Mesenchymal stem cell (in vitro differentiated cells and primary cell): ENCODE measurements at places on chromosomes 4 and X.

GRCh38 chr4:57462843-57463242 lies 352.7 kb upstream of the IGFBP7 start:
- no peaks in the 10 kb centered on the region for H3K36me3 ChIP-seq
- H3K27me3 ChIP-seq = no peaks in the 10 kb centered on the region
- H3K27ac ChIP-seq = no peak overlapping the region
- no peak for DNase-seq
- no peak overlapping the region for H3K4me3 ChIP-seq

DNA sequence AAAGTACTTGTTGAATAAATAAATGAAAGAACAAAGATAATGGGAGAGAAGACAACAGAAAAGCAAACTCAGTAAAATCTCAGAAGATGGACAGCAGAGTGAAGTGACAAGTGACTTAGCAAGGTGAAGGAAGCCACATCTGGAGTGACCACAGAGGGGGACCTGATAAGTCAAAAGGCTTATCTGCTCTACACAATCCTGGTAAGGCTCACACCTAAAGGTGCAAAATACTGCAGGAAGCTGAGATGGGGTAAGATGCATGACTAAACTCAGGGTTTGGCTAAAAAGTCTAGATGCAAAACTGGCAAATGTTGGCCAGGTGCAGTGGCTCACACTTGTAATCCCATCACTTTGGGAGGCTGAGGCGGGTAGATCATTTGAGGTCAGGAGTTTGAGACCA lies 22.2 kb downstream of the TRMT2B start:
- no peaks in the 10 kb centered on the region for H3K27me3 ChIP-seq
- H3K27ac ChIP-seq = no peak overlapping the region
- H3K4me1 ChIP-seq = no peaks in the 10 kb centered on the region
- DNase-seq = no peak

GRCh38 chrX:40424259-40424658 lies 156.5 kb upstream of the ATP6AP2 start:
- peaks cover 5% of the 10 kb centered on the region for H3K4me1 ChIP-seq
- no peak for DNase-seq
- H3K27ac ChIP-seq = no peak overlapping the region
- no peaks in the 10 kb centered on the region for H3K36me3 ChIP-seq
- peaks cover 58% of the 10 kb centered on the region for H3K27me3 ChIP-seq

GRCh38 chrX:13130816-13131215 lies 86.4 kb upstream of the FAM9C start:
- no peaks in the 10 kb centered on the region for H3K27me3 ChIP-seq
- H3K27ac ChIP-seq = no peak overlapping the region
- no peaks in the 10 kb centered on the region for H3K36me3 ChIP-seq
- no peak for DNase-seq
- H3K4me3 ChIP-seq = no peak overlapping the region
- H3K4me1 ChIP-seq = no peaks in the 10 kb centered on the region

- peaks cover 32% of the 10 kb centered on the region for H3K27me3 ChIP-seq
- no peak overlapping the region for H3K4me3 ChIP-seq
- H3K36me3 ChIP-seq = no peaks in the 10 kb centered on the region
- peaks cover 4% of the 10 kb centered on the region for H3K4me1 ChIP-seq
- no peak for DNase-seq
Observed at GRCh38 chrX:70042399-70043371, 7.1 kb downstream of the AWAT2 start.

- H3K27me3 ChIP-seq = no peaks in the 10 kb centered on the region
- no peak for DNase-seq
- no peaks in the 10 kb centered on the region for H3K4me1 ChIP-seq
- H3K27ac ChIP-seq = no peak overlapping the region
- H3K4me3 ChIP-seq = no peak overlapping the region
- no peaks in the 10 kb centered on the region for H3K36me3 ChIP-seq
Observed at GRCh38 chrX:23114241-23114640, 114.5 kb downstream of the DDX53 start.

- no peak for DNase-seq
- peaks cover 2% of the 10 kb centered on the region for H3K4me1 ChIP-seq
- H3K4me3 ChIP-seq = no peak overlapping the region
- H3K27ac ChIP-seq = peak overlapping the region; percentile 97
- no peaks in the 10 kb centered on the region for H3K27me3 ChIP-seq
Observed at GRCh38 chrX:42524379-42524778, 253.6 kb downstream of the PPP1R2C start.

GRCh38 chr4:123304151-123304964 lies 92.2 kb upstream of the SPRY1 start:
- H3K27ac ChIP-seq = no peak overlapping the region
- no peaks in the 10 kb centered on the region for H3K27me3 ChIP-seq
- no peak for DNase-seq
- peaks cover 3% of the 10 kb centered on the region for H3K36me3 ChIP-seq
- no peak overlapping the region for H3K4me3 ChIP-seq
- no peaks in the 10 kb centered on the region for H3K4me1 ChIP-seq

DNA sequence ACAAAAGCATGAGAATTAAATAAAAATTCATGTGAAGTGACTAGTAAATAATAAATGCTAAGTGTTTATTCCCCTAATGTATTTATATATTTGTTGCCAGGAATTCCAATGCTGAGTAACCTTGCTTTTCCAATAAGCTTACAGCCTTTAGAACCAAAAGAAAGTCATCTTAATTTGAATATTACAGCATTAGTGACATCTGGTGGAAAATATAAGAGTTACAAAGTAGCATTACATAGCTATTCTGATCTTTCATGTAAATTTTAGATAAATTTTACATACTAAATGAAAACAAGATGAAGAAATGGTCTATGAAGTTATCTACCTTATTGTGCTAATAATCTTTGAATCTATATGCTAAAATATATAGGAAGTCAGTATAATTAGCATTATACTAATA lies 10.4 kb downstream of the MAD2L1 start:
- no peaks in the 10 kb centered on the region for H3K36me3 ChIP-seq
- H3K27me3 ChIP-seq = no peaks in the 10 kb centered on the region
- peak; percentile 61 for DNase-seq
- H3K4me3 ChIP-seq = no peak overlapping the region
- no peak overlapping the region for H3K27ac ChIP-seq

- peaks cover 2% of the 10 kb centered on the region for H3K4me1 ChIP-seq
- no peak overlapping the region for H3K27ac ChIP-seq
- no peak overlapping the region for H3K4me3 ChIP-seq
- DNase-seq = no peak
- peaks cover under 1% of the 10 kb centered on the region for H3K27me3 ChIP-seq
Observed at GRCh38 chrX:47814851-47815250, 21.9 kb upstream of the ZNF81 start.

DNA sequence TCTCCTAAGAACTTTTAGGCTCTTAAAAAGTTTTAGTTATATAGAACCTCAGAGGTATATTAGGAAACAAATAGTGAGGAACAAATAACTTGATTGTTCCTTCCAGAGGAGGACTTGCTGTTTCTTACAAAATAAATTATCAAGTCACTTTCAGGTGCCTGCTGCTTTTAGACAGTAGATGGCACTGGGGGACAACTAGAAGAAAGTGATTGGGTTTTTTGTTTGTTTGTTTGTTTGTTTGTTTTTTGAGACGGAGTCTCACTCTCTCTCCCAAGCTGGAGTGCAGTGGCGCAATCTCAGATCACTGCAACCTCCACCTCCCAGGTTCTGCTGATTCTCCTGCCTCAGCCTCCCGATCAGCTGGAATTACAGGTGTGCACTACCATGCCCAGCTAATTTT lies 35.4 kb upstream of the CDKL5 start:
- no peak for DNase-seq
- no peak overlapping the region for H3K27ac ChIP-seq
- no peaks in the 10 kb centered on the region for H3K36me3 ChIP-seq
- H3K4me1 ChIP-seq = peaks cover 4% of the 10 kb centered on the region
- no peak overlapping the region for H3K4me3 ChIP-seq
- peaks cover 7% of the 10 kb centered on the region for H3K27me3 ChIP-seq

- H3K4me1 ChIP-seq = no peaks in the 10 kb centered on the region
- no peaks in the 10 kb centered on the region for H3K36me3 ChIP-seq
- no peaks in the 10 kb centered on the region for H3K27me3 ChIP-seq
- H3K27ac ChIP-seq = no peak overlapping the region
- H3K4me3 ChIP-seq = no peak overlapping the region
- DNase-seq = no peak
Observed at GRCh38 chr4:36322921-36323354, 41.5 kb downstream of the DTHD1 start.

GRCh38 chr4:153579872-153580271 lies 104.2 kb upstream of the TLR2 start:
- no peak overlapping the region for H3K4me3 ChIP-seq
- H3K36me3 ChIP-seq = no peaks in the 10 kb centered on the region
- no peak for DNase-seq
- H3K27me3 ChIP-seq = no peaks in the 10 kb centered on the region
- no peak overlapping the region for H3K27ac ChIP-seq
- H3K4me1 ChIP-seq = no peaks in the 10 kb centered on the region

- H3K36me3 ChIP-seq = no peaks in the 10 kb centered on the region
- DNase-seq = no peak
- no peaks in the 10 kb centered on the region for H3K4me1 ChIP-seq
- H3K4me3 ChIP-seq = no peak overlapping the region
- no peak overlapping the region for H3K27ac ChIP-seq
- peaks cover 11% of the 10 kb centered on the region for H3K27me3 ChIP-seq
Observed at GRCh38 chrX:65751519-65751918, 84.1 kb downstream of the MSN start.

DNA sequence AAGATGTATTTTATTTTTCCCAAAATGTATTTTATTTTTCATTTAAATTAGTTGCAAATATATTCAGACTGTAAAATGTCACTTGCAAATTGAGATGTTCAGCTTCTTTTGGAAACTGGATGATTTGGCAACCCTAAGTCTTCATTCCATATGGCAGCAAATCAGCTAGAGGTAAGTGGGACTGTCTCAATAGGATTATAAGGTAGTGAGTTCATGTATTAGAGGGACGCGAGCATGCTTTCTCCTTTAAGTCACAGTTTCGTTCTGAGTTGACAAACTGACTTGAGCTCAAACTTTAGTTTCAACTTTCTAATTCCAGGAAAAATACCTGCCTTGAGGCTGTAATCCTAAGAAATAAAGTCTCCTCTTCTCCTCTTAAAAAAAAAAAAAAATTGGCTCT lies 44.2 kb upstream of the TMEM131L start:
- H3K36me3 ChIP-seq = no peaks in the 10 kb centered on the region
- no peaks in the 10 kb centered on the region for H3K4me1 ChIP-seq
- no peak overlapping the region for H3K27ac ChIP-seq
- no peak overlapping the region for H3K4me3 ChIP-seq
- H3K27me3 ChIP-seq = no peaks in the 10 kb centered on the region
- DNase-seq = no peak

DNA sequence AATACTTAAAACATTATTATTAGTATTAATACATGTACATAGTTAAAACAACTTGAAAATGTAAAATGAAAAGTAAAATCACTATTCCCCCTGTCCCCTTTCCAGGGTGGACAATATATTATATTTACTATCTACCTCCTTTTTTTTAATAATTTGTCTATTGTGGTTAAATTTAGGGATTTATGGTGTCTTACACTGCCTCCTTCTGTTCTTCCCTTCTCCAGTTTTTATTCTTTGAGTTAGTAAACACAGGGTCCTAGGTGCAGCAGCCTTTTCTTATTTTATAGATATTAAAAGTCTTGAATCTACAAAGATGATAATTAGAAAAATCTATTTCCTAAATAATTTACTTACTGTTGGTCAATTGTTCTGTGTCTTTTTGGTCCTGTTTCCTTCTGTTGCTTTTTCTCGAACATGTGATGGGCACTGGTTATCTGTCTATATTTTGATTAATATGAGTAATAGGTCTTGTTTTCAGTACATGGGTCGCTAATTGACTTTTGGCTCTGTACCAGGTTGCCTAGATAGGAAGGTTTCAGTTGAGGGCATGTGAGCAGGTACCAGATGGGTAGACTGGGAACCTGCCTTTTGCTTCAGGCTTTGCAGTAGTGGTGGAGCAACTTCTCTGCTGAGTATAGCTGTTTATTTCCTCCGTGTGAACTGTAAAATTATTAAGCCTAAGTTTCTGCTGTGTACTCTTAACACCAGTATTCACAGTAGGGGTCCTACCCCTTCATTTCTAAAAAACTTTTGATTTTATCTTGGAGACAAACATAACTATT lies 1.1 kb downstream of the NUDT9 start:
- peaks cover 13% of the 10 kb centered on the region for H3K4me1 ChIP-seq
- no peak overlapping the region for H3K4me3 ChIP-seq
- H3K36me3 ChIP-seq = no peaks in the 10 kb centered on the region
- no peak overlapping the region for H3K27ac ChIP-seq

GRCh38 chr4:35695003-35695402 lies 549.3 kb downstream of the ARAP2 start:
- no peak overlapping the region for H3K27ac ChIP-seq
- no peak for DNase-seq
- no peaks in the 10 kb centered on the region for H3K27me3 ChIP-seq

GRCh38 chrX:40094041-40094899 lies 3.5 kb downstream of the BCOR start:
- no peak overlapping the region for H3K27ac ChIP-seq
- no peaks in the 10 kb centered on the region for H3K27me3 ChIP-seq
- peak overlapping the region; percentile 76 for H3K4me3 ChIP-seq
- DNase-seq = peak; percentile 85
- H3K36me3 ChIP-seq = no peaks in the 10 kb centered on the region

DNA sequence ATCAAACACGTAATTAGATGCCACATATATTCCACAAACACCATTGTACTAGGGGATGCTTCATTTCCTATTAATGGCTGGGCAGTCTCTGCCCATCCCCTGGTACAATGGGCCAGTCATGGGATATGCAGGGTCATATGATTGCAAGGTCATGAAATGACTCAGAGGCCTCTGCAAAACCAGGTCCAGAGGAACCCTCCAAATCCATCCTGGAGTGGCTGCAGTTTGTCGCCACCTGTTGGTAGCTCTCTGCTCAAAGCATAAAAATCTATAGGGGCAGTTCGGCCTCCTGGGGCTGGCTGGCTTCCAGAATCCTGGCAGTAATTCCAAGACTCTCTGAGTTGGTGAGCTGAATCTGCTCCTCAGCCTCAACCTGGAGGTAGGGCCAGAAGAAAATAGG lies 22.9 kb upstream of the PUDP start:
- no peaks in the 10 kb centered on the region for H3K27me3 ChIP-seq
- peak; percentile 5 for DNase-seq
- no peak overlapping the region for H3K27ac ChIP-seq
- no peaks in the 10 kb centered on the region for H3K4me1 ChIP-seq
- H3K4me3 ChIP-seq = no peak overlapping the region

DNA sequence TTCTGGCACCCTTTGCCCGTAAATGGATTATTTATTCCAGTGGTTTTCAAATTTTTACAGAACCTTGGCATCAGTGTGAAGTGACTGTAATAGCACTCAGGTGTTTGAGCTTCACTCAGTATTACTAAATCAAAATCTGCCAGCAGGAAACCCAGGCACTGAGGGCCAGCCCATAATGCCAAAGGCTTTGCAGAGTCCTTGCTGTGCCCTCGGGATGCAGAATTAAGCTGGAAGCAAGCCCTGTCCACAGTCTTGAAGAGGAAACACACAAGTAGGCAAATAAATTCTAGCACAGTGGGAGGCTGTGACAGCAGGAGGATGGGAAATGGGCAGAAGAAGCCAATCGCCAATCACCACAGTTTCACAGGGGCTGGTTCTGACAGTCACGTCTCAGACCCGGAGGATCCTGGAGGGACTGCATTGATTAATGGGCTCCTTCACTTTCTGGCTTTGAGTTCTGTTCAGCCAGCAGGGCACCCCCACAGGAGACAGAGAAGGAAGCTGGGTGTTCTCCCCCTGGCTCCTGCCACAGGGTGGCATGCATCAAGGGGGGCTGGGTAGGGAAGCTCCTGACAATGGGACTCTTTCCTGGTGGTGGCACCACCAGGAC lies 138.8 kb downstream of the MTNR1A start:
- no peak overlapping the region for H3K4me3 ChIP-seq
- H3K36me3 ChIP-seq = no peaks in the 10 kb centered on the region
- H3K27ac ChIP-seq = no peak overlapping the region
- no peaks in the 10 kb centered on the region for H3K4me1 ChIP-seq
- DNase-seq = no peak
- peaks cover 3% of the 10 kb centered on the region for H3K27me3 ChIP-seq

GRCh38 chrX:8254401-8254800 lies 83.3 kb upstream of the VCX2 start:
- H3K27ac ChIP-seq = no peak overlapping the region
- no peaks in the 10 kb centered on the region for H3K36me3 ChIP-seq
- H3K27me3 ChIP-seq = no peaks in the 10 kb centered on the region
